ENCODE measurements at places on chromosomes 7 and 10.

DNA sequence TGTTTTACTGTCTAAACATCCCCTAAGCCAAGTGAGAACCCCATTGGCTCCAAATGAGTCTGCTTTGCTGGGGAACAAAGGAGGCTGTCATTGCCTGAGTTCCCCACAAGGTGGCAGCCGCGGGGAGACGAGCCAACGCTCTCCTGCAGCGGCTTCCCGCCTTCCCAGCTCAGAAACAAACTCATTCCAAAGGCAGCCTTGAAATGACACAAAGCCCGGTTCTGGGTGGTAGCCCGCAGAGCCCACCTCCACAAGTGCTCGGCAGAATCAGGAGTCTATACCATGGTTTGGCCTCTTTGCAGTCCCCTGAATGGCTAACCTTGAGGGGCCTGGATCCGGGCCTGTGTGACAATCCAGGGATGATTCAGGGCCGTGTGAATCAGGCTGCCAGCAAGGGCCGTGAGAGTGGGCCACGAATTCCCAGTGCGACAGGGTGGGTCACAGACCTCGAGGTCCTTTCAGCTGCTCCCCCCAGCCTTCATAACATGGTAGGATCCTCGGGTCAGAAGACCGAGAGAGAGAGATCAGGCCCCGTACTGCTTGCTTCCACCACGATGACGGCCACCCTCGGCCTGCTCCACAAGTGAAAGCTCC is 79.7 kb downstream of the DLG5 start:
- peak; percentile 60 for DNase-seq

DNA sequence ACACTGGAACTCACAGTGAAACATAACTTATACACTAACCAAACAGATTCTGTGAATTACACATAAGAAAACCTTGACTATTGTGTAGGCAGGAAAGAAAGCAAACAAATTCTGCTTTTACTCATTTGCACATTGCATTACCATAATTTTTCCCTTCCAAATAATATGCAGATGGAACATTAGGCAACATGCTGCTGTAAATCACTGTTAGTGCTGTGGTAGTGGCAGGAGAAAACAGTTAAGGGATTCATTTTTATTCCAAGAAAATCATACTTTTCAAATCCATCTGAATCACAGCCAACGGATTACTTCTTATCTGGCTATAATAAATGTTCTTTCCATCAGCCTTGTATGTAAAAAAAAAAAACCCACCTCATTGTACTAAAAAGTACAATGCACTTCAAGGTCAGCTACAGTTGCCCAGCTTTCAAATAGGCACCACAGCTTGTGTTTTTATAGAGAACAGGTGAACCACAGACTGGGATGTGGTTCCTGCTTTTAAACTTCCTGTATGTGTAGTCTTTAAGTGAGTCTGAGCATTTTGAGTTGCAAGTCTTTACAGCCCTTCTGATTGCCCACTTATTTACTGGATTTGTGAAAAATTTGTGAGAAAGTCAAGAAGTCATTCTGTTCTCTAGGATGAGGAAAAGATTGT is 590.0 kb upstream of the SEMA3D start:
- peak; percentile 62 for DNase-seq

DNA sequence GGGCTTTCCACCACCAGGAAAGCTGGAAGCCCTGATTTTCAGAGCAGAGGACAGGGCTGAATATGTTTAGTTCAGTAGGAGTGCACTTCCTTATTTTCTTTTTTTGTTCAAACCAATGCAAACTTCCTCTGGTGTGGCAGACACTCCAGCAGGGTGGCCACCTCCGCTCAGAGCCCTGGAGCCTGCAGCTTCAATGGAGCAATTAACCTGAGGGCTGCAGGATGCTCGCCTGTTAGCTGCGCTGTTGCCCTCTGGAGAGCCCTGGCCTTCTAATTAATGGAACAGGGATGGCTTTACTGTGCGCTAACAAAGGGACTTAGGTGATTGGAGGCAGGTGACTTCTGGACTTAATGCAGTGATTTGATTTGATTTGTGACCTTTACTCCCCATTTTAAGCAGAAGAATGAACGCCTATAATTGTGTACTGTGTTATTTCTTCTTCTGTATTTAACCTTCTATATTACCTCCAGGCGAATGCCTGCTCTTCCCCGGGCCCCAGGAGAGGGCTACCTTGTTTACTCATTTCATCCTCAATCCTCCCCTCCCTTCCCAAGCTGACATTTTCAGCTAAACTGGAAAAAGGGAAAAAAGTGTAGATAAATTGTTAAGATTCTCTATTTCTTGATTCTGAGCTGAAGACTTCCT is 123.0 kb upstream of the CTBP2 start:
- DNase-seq: peak; percentile 48

DNA sequence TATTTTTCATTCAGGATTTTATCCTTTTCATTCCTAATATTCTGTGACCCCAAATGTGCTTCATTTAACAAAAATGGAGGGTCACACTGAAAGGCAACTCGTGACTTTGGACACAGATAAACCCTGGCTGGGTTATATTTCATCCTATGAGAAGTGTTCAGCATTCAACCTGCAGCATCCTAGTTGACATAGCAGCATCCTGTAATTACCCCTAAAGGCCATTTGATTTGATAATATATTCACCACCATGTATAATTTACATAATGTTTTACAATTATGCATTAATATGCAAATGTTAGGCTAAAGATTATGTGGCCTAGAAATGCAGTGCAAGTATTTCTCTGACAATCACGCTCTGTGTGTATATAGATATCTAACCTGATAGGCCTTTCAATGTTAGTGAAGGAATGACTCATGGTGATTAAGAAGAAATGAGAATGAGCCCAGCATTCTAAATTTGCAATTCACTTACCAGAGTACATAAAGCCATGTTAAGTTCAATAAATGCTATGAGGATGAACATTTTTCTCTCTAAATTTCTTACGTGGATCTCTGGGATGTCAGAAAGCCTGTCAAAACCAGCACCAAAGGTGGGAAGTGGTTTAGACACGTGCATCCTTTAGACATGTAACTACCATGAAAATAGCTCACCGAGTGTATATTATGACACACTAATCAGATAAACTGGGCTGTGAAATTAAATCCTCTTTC is 337.7 kb upstream of the AOAH start:
- DNase-seq: no peak

DNA sequence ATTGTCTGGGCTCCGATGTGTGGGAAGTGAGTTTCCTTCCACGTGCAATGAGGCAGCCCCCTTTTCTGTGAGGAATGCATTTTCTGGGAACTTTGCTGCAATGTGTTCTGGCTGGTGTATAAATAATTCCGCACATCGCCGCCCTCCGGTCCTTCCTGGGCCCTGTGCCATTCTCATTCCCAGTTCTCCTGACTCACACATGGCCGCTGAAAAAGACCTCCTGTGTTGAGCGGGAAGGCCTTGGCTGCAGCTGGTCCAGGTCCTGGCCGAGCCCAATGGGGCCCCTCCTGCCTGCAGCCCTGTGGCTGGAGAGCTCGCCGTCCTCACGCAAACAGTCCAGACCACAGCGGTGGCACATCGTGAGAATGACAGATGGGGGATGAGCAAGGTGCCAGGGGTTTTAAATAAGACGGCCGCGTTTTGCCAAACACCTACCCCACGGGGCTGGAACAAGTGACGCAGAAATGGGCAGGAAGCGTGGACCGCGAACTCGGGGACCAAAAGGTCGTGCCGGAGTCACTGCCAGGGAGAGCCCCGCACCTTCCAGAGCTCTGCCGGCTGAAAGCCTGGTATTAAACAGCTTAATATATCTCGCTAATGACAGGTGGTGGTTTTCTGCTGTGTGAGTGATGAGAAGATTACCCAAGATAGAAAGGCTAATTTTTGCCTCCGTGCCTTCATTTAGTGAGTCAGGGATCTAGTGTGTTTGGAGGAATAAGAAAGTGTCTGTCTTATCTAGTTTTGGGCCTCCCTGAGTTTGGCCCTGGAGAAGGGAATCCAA is 37.0 kb downstream of the FAM20C start:
- no peak for DNase-seq

DNA sequence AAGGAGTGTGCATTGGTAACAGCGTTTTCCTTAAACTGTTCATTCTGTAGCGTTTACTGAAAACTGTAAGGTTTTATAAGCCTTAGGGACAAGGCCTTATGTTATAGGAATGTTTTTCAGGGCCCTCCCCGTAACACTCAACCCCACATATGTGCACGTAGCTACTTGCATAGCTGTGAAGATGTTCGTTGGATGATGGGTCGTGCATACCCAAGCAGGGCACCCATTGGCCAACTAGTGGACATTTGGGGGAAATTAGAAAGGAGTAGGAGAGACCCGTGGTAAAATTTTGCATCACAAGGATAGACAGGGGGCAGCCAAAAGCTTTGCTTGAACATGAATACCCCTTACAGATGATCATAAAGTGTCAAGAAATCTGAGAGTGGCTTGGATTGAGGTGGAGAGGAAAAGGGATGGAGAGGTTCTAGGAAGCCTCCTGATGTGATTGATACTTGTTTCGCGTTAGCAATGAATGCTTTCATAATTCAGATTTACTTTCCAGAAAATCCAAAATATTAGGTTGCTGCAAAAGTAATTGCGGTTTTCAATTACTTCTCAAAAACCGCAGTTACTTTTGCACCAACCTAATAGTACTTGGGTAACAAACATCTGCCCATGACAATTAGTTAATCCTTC is 878 bp downstream of the SEC61A2 start:
- DNase-seq: peak; percentile 70

Data from NCI-H69 (cell line).